KBM-7 (cell line): ENCODE measurements at places on chromosomes 3 and 15.
A peak's percentile ranks its signal among the peaks of the same experiment; 100 is the strongest.

- no peak for DNase-seq
Measured at GRCh38 chr3:194407423-194407822, 8.4 kb upstream of the GP5 start.

DNA sequence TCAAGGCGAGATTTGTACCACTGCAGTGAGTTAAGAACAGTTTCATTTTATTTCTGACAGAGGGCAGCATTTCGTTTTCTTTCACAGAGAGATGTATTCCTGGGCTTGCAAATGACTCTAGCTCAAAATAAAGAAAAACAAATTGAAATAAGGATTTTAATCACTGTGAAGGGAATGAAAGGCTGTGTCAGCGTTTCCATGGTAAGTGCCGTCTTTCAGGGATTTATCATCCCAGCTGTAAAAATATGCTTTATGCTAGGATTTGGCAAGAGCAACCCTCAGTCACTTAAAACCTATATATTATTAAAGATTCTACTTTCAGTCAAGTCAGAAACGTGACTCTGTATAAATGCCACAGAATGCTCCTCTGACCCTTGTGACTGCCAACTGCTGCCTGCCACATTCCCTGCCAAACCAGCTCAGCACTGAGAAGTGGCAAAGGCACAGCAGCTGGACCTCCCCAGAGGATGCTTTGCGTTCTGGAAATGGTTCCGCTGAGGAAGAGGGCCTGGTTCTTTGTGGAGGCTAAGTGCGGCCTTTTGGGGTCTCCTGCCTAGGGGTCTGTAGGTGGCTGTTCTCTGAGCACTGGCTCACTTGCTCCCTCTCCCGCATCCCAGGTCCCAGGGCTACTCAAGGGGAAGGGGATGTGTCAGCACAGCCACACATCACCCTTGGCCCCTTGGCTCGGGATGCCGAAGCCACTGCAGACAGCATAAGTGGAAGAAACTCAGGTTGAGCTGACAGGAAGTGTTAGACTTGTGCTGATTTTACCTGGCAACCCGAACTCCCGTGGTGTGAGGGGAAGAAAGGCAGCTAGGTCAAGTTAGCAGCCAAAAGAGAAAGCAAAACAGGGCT lies 56.6 kb upstream of the POMGNT2 start:
- peak; percentile 62 for DNase-seq

- DNase-seq, result no peak
Measured at GRCh38 chr3:101829874-101830273, 19.4 kb upstream of the NFKBIZ start.

DNA sequence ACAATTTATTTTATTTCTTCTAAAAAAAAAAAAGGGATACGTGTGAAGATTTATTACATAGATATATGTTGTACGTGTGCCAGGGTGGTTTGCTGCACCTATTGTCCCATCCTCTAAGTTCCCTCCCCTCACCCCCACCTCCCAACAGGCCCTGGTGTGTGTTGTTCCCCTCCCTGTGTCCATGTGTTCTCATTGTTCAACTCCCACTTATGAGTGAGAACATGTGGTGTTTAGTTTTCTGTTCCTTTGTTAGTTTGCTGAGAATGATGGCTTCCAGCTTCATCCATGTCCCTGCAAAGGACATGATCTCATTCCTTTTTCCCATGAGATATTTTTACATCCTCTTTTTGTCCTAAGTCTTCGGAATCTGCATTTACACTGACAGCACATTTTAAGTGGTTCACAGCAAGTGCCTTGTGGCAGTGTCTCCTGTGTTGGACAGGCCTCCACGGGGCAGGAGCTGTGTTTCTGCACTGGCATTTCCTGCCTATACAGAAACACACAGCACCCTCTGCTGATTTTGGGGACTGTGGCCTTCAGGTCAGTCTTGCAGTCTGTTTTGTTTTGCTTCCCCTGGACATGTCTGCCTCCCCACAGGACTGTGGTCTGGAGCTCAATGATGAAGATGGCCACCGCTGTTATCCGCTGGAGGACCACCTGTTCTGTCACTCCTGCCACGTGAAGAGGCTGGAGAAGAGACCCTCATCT lies 12.7 kb upstream of the SACM1L start:
- DNase-seq, result peak; percentile 49

- DNase-seq, result peak; percentile 59
Measured at GRCh38 chr3:42014458-42014920, 52.6 kb upstream of the ULK4 start.

- DNase-seq, result no peak
Measured at GRCh38 chr3:162555761-162556160, 1059.2 kb downstream of the OTOL1 start.

- DNase-seq, result no peak
Measured at GRCh38 chr3:52834871-52835501, at the start of gene MUSTN1. Gene MUSTN1 (minus strand): TSS chr3:52835019. CDS start chr3:52834948, 71 bp downstream.

DNA sequence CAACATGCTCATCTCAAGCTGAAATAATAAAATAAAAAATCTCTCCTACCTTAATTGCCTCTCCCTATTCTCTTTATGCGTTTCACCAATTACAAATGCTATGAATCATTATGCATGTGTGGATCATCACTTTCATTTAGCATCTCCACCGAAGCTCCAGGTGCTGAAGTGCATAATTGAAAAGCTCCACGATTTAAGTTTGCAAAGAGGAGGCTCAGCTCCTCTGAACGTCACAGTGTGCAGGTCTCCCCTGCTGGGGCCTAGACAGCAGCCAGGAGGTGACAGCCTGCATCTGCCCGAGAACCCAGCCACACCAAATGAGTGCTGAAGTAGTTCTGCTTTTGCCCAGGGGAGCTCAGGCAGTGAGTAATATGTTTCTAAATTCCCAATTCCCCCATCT lies 60.5 kb upstream of the GLCE start:
- no peak for DNase-seq

GRCh38 chr15:76991741-76992645 lies 2.9 kb upstream of the PSTPIP1 start:
- DNase-seq, result no peak

GRCh38 chr3:131338948-131339640 lies 42.5 kb upstream of the NUDT16 start:
- no peak for DNase-seq
